ENCODE measurements at places on chromosomes 4 and X.

DNA sequence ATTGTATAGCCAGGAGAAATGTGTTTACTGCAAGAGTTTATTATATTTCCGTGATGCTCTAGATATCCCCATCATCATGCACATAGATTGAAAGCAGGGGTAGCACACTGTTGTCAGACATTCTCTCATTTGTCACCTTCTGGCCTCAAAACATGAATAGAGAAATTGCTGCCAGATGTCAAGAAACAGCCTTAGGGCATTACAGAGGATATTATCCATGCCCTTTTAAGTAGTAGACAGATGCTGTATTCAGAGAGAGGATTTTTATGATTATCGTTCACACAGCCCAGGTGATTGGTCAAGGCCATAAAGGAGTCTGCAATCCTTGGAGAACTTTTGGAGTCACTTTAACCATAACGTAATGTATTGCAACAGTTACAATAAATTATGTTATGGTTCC lies 1961.5 kb upstream of the TENM3 start:
- DNase-seq, result peak; percentile 60

DNA sequence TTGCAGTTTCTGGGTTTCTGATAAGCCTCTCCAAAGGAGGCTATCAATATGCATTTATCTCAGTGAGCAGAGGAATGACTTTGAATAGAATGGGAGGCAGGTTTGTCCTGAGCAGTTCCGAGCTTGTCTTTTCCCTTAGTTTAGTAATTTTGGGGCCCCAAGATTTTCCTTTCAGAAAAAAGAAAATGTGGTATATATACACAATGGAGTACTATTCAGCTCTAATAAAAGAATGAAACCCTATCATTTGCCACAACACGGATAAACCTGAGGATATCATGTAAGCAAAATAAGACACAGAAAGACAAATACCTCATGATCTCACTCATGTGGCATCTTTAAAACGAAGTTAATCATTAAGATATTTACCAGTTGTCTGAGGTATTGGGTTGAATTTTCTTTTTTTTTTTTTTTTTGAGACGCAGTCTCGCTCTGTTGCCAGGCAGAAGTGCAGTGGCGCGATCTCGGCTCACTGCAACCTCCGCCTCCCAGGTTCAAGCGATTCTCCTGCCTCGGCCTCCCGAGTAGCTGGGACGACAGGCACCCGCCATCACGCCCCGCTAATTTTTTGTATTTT lies 540 bp downstream of the ZNF721 start:
- DNase-seq, result peak; percentile 54

DNA sequence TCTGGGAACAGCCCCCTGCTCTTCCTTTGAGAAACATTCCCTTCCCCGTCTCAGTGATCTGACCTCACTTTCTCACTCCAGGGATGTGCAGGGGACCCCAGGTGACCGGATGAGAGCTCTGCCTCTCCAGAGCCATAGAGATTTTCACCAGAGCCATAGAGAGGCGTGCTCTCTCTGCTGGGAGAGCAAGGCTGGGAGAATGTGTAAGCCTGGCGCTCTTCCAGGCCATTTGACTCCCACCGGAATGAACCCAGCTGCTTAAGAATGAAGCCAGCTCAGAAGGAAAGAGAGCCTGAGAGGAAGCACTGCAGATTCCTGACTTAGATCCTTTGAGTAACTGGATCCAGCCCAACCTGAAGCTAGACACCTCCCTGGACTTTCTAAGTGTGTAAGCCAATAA lies 106.4 kb downstream of the DHX15 start:
- DNase-seq, result peak; percentile 65

DNA sequence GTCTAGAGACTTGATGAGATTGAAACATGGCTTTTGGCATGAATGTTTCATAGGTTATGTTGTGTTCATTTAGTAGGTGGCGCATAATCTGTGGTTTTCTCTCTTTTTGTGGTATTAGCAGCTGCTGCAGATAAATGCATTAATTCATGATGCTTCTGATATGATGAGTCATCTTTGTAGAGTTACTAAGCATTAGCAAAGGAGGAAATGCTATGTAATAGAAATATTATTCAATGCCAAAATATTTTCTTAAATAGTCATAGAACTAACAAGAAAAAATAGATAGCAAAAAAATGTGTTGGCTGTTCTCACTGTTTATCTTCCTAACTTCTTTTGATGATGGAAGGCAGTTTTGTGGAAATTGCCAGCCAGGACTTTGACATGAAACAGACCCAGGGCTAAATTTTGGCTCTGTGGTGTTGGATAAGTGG lies 3.6 kb downstream of the ZXDB start:
- no peak for DNase-seq

DNA sequence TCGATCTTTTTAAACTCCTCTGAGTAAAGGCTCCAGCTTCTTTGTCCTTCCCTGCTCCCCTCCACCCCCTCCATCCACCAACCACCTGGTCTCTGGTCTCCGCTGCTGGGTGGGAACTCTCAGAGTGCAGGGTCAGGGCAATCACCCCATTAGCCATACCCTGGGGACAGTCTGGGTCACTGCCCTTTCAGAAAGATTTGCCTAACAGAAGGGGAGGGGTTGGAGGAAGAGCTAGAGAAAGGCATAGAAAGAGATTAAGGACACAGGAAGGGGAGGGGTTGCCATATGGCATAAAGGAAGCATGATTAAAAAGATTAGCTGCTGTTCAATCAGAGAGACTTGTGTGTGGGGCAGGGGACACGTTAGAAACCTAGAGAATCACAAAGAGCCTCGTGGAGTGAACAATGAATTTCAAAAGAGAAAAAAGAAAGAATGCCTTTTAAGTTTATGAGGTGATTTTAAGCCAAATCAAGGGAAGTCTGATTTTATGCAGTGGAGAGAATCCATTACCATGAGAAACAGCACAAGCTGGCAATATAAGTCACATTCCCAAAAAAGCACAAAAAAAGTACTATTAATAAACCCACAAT lies 115.5 kb upstream of the ACSL4 start:
- DNase-seq, result peak; percentile 93

DNA sequence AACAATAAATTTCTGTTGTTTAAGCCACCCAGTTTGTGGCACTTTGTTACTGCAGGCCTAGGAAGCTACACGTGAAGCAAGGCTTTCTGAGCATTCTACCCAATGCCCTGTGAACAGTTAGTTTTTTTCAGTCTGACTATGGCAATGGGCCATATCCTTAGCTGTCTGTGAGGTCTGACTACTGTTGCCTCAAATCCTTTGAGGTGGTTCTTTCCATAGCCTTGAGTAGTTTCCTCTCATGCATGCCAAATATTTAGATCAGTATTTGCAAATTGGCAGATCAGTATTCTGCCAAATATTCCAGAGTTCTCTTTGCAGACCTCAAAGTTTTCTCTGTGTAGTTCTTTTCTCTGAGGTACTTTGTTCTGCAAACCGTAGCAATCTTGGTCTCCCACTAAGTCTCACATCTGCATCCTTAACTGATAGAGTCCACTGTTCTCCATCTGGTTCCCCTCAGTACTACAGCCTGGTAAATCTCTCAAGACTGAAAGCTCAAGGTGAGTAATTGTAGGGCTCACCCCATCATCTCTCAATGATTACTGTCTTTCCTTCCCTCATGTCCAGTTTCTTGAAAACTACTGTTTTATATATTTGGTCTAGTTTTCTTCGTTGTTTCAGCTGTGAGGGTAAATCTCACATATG lies 984.9 kb upstream of the INTU start:
- DNase-seq, result no peak

DNA sequence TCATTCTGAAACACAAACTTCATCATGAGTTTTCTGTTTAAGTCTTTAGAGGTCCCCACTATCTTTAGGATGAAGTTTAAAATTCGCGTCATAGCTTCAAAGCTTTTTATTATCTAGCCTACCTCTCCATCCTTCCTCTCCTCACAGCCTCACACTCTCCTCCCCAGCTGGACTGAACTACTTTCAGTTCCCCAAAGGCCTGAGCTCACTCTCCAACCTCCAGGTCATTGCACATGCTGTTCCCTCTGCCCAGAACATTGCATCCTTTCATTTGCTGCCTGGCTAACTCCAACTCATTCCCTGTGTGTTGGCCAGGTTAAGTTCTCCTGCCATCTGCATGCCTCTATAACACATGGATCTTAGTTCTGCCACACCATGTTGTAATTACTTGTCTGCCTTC lies 2.9 kb upstream of the OTUD5 start:
- no peak for DNase-seq

GRCh38 chr4:127000846-127001245 lies 631.9 kb upstream of the INTU start:
- DNase-seq, result no peak

DNA sequence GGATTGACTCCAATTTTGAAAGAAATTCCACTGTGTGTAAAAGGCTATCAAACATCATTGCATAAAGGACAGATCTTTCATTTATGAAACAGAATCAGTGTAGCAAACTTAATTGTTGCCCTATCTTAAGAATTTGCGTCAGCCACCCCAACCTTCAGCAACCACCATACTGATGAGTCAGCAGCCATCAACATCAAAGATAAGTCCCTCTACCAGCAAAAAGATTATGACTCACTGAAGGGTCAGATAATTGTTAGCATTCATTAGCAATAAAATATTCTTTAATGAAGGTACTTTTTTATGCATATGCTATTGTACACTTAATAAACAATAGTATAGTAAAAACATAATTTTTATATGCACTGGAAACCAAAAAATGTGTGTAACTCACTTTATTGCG lies 15.8 kb upstream of the GRSF1 start:
- DNase-seq, result no peak

DNA sequence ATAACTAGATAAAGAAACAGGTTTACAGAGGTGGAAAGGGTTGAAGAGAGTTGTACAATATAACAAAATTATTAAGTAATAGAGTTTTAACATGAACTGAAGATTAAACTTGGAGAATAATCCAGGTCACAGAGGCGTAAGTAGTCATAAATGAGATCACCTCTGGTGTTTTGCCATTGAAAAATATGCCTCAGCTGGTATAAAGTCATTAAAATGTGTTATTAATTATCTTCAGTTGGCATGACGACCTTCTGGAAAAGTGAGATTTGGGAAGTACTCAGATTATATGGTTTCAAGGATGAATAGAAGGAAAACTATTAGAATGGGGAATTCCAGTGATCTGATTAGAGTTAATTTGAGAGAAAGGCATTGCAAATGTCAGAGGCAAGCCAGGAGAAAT lies 237.5 kb upstream of the ANXA10 start:
- no peak for DNase-seq

- no peak for DNase-seq
Observed at GRCh38 chr4:124526769-124527168, 185.8 kb downstream of the ANKRD50 start.

- no peak for DNase-seq
Observed at GRCh38 chr4:123588631-123589241, 192.1 kb downstream of the SPRY1 start.

GRCh38 chr4:65665771-65666523 lies 4.3 kb downstream of the EPHA5 start:
- DNase-seq, result peak; percentile 88

- peak; percentile 54 for DNase-seq
Observed at GRCh38 chr4:111399623-111400022, 745.6 kb upstream of the FAM241A start.

DNA sequence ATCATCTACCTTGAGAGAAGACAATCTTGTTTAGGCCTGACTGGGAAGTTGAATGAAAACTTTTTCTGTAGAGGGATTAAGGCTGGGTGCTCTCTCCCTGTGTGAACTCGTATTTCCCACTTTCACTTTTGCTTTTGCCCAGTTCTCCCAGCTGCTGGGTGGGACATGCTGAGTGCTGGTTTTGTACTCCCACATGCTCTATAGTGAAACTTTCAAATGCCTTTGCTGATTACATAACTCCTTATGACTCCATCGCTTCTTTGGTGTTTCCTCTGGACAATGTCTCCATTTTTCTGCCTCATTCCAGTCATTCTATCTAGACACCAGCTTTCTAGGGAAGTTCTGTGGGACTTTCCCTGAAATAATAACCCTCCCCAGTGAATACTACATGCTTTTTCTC lies 100.5 kb downstream of the CLNK start:
- no peak for DNase-seq

GRCh38 chrX:1464971-1465285 lies 12.2 kb upstream of the ASMTL start:
- DNase-seq, result no peak

- DNase-seq, result no peak
Observed at GRCh38 chrX:25012433-25012735, 3.4 kb downstream of the ARX start.

DNA sequence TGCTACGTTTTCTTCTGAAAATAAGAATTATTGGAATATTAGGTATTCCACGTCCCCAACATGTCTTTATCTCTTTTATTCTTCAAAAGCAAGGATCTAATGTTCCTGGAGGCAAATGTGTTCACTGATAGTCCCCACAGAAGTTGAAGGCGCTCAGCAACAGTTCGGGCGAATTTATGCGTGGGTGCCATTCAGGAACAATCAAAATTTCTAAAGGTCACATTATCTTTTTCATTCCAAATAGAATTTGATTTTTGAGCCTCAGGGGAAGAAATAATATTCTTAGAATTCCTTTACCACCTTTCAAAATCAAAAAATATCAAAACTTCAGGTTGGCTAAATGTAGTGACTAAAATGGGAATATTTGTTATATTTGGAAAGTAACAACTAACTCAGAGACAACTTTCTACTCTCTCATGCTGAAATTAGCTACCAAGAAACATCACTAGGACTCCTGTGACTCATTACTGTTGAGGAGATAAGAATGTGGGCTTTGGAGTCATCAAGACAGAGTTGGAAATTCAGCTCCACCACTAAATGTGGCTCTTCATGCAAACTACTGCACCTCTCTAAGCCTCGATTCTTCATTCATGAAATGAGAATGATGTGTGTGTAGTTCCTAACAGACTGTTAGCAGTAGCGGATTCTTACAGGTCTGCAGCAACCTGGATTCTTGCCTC lies 72.3 kb upstream of the KIT start:
- DNase-seq, result no peak

- no peak for DNase-seq
Observed at GRCh38 chr4:3257556-3258482, 8.9 kb downstream of the MSANTD1 start.

DNA sequence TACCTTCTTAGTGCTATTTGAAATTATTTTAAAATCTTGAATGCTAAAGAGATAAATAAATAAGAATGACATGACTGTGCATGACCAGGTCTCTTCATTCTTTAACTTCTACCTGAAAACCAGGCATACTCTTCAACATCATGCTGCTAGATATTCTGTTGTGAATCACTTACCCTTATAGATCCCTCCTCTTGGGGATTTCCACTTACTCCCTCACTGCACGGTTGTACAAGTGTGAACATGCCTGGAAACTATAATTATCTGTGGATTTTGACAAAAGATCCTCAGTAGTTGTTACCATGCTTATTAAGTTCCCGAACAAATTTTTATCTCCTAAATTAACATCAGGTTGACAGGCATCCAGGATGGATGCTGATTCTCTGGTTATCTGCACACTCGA lies 54.3 kb downstream of the ADGRL3 start:
- DNase-seq, result no peak

- no peak for DNase-seq
Observed at GRCh38 chrX:31366041-31366440, 294.2 kb upstream of the FTHL17 start.

GRCh38 chrX:1355131-1356046 lies 18.8 kb downstream of the IL3RA start:
- DNase-seq, result peak; percentile 23
